ENCODE measurements at places on chromosomes 5 and 9.
A peak's percentile ranks its signal among the peaks of the same experiment; 100 is the strongest.

DNA sequence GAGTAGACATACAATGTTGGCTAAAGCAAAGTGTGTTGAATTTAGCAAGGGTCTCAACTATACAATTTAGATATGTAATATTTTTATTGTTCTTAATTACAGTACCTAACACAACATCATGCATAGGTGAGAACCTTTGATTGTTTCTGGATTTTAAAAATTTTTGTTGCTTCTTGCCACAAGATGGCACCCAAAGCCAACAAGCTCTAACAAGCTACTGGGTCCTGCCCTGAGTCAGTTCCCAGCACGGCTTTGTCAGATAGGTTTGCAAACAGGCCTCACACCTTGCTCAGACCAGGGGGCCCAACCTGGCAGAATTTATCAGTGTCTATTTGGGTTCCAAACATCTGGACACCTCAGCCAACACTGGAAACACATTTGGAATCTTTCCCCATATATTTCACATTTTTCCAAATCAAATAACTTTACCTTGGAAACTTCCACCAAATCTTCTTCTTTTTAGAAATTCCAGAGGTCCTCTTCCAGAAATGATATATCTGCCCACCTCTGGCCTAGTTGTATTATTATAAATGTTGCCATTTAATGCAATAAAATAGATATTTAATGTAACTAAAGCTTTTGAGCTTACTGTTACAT lies 49.5 kb upstream of the EGFLAM start:
- DNase-seq, result no peak

DNA sequence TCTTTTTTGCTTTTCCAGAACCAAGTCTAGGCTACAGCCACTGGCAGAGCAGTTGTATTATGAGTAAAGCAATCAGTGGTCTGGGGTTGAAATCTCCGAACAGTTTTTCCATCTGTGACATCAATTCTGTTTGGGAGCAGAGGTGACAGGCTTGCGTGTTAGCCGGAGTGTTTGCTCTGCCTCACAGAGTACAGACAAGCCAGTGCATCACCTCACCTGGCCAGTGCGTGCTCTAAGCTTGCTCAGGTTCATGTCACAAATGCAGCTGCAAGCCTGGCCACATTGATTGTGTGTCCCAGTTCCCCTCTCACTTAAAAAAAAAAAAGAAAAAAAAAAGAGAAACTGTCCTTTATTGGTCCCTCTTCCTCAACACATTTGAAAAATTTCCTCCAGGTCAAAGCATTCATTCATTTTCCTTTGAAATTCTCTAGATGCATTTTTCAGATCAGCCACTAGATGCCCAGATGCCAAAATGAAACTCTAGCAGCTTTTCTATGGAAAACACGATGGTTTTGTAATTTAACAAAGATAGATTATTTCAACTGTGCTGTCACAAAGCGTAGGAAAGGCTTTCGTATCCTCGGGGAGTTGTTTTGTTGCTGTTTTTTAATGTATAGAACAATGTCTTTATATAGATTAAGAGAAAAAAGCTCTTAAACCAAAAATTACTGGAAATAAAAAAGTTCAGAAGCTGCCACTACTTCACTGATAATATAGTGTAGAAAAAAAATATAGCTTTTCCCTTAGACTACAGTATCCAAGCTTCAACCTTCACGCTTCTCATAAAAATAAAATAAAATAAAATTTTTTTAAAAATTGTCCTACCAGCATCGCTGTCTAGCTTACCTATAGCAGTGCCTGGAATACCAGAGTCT lies 585.5 kb downstream of the TLE1 start:
- DNase-seq, result no peak

DNA sequence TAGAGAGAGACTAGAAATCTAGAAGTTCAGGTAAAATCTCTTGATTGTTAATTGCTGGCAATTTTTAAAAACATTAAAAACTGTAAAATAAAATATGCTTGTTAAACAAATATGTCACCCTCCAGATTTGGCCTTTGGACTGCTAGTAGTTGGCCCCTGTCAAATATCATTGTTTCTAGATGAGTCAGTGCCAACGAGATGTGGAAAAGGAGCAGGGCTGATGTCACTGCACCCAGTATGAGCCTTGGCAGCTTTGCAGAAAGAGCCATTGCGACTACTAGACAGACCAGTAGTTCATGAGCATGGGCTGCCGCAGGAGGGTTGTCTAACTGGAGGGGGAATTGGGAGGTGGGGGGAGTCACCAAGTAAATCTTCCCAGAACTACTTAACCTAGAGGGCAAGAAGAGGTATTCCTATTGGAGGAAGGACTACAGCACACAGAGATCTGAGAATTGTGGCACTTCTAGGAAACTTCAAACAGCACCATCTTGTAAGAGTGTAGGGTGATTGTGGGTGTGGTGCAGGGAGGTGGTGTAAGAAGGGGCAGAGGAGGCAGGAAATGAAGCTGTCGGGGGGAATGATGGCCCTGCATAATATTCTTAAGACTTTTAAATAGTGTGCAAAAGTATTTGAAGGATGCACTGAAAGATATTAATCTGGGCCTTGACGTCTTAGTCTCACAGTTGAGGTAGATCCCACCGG lies 7.1 kb upstream of the DOCK2 start:
- no peak for DNase-seq

GRCh38 chr5:97545886-97546535 lies 363.0 kb upstream of the RIOK2 start:
- DNase-seq, result no peak

DNA sequence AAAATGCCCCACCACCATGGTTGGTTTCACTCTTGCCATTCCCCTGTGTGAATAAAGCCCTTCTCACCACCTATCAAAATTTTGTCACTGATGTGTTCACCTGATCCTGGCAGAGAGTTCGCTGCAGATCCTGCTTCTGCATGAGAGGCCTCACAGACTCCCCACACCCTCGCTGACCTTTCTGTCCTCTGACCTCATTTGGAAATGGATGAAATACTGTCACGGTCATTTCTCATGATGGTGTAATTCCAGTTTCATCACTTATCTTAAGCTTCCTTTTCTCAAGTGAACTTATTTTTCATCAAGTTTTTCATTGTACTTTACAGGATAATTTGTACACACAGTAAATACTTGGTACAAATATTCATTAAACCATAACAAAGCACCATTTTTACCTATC lies 131.3 kb downstream of the FRMD3 start:
- no peak for DNase-seq

DNA sequence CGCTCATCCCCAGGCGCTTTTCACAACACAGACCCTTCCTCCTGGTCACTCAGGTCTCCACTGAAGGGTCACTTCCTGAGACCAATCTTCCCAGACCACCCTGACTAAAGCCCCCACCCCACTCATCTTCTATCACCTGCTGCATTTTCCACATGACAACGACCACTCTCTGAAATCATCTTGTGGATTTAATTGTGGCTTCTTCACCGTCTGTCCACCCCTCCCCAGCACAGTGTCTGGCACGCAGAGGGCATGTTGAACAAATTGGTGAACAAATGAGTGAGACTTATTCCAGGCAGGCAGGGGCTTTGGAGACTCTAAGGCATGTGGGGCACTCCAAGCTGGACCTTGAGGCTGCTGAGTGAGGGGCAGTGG lies 8.8 kb downstream of the BARX1 start:
- DNase-seq, result no peak

GRCh38 chr9:98201102-98201501 lies 8.7 kb upstream of the CORO2A start:
- peak; percentile 81 for DNase-seq

- DNase-seq, result no peak
These were observed 58.9 kb downstream of the DAP start for GRCh38 chr5:10702040-10702629.

GRCh38 chr9:136804509-136805206 lies 3.1 kb upstream of the RABL6 start:
- no peak for DNase-seq

- DNase-seq, result no peak
These were observed 54.1 kb downstream of the NPR3 start for GRCh38 chr5:32765266-32765665.

DNA sequence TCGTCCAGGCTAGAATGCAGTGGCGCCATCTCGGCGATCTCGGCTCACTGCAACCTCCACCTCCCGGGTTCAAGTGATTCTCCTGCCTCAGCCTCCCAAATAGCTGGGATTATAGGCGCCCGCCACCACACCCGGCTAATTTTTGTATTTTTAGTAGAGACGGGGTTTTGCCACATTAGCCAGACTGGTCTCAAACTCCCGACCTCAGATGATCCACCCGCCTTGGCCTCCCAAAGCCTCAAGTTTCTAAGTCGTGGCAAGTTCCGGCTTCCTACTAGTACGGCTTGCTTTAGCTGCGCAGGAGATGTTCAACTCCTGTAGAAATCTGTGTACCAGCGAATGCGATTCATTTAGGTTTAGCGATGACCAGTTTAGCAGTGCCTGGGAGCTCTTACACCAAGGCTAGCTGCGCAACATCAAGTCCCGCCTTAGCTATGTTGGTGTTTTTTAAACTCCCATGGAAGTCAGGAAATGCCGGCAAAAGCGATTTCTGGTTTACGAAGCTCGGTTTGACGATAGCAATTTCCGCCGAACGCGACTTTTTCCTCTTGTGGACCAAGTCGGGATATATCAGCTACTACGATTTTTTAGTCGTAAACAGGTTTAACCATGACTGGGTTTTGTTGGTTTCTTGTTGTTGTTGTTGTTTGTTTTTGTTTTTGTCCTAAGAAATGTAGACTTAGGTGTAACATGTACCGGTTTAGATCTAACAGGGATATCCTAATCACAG lies 46.4 kb downstream of the ANXA2R start:
- no peak for DNase-seq

GRCh38 chr5:174003795-174004194 lies 14.8 kb downstream of the C5orf47 start:
- DNase-seq, result no peak

DNA sequence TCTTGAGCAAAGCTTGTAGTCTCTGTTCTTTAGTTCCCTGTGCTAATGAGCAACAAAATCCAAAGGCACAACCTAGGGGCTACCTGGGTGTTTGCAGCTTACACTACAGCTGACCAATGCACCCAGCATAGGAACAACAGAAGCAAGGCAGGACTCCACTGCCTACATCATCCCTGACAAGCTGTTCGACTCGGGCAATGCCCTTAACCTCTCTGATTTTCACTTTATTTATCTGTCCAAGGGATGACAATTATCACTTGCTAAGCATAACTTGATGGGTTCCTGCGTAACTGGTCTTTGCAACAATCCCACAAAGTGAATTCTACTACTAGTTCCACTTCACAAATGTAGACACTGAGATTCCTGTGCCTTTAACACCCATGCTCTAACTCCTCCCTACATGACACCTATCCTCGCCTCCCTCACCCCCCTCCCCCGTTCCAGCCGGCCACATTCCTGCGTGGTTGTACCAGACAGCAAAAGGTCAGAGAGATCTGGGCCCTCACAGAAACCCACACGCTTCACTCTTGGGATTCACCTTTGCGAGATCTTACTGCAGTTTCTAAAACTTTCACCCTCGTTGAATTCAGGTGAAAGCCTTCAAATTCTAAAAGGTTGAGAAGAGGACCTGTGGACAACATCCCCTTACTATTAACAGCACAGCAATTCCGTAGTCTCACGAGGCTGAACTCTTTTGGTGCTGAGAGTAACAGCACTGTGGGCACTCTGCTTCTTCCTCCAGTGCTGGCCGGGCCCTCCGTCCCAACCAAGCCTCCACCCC lies 995 bp downstream of the IPPK start:
- no peak for DNase-seq

DNA sequence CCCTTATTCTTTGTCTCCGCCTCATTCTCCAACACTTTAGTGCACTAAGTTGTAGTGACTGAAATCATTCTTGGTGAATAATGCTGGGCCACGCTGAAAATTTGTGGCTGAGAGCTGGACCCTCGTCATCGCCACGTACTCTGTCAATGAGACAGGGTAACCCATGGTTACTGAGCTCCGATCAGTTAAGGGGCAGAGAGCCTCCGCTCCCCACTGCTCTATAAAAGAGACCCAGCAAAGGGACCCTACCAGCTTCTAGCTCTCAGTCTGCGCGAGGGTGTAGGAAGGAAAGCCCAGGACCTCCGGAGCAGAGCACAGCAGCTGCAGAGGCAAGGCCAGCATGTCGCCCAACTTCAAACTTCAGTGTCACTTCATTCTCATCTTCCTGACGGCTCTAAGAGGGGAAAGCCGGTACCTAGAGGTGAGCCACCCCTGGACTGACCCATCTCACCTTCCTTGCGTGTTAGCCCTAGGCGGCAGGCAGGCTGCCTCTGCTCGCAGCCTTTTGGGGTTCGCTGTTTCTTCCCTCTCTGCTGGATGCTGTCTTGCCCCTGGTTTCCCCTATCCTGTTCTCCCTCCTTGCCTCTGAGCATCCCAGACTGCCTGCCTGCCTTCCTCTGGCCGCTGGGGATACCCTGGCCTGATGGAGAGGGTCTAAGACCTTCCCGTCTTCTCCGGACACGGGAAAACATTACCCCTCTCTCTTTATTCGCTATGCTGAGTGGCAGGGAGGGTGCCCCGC lies at the start of gene CRHBP:
Gene CRHBP (plus strand): TSS at position 251 of the 742 bp plus-strand sequence. CDS start 90 bp downstream, at position 341.
- no peak for DNase-seq

DNA sequence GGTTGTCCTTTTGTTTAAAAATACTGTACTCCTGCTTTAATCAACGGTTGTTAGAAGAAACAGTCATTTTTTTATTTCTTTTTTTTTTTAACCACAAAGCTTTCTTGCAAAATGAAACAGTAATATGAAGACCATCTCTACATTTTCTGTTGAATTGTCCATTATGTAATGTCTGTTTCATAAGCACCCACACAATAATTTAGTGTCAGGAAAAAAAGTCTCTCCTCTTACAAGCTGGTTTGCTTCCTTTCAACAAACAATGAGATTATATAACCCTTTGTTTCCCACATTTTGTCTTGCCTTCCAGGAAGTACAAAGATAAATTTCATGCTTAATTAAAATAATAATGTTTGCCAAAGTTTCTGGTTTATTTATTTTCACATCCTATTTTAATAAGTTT lies 16.7 kb downstream of the CTNNAL1 start:
- DNase-seq, result no peak

- DNase-seq, result no peak
These were observed 163.5 kb downstream of the NR2F1-AS1 start for GRCh38 chr5:93417490-93417889.

- DNase-seq, result no peak
These were observed 121.5 kb downstream of the HMHB1 start for GRCh38 chr5:143933451-143933850.

Measured in GM13976 (cell line).